Kasumi-1 (cell line): ENCODE measurements at places on chromosomes 1 and 21.

DNA sequence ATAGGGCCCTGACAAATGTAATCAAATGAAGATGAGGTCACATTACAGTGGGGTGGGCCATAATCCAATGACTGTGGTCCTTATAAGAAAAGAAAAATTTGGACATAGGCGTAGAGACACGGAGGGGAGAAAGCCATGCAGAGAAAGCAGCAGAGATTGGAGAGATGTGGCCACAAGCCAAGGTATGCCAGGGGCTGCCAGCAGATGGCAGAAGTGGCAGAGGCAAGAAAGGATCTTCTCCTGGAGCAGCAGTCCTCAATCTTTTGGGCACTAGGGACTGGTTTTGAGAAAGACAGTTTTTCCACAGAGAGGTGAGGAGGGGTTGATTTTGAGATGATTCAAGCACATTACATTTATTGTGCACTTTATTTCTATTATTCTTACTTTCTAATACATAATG is 355.1 kb downstream of the NPHP4 start:
- no peak for DNase-seq

DNA sequence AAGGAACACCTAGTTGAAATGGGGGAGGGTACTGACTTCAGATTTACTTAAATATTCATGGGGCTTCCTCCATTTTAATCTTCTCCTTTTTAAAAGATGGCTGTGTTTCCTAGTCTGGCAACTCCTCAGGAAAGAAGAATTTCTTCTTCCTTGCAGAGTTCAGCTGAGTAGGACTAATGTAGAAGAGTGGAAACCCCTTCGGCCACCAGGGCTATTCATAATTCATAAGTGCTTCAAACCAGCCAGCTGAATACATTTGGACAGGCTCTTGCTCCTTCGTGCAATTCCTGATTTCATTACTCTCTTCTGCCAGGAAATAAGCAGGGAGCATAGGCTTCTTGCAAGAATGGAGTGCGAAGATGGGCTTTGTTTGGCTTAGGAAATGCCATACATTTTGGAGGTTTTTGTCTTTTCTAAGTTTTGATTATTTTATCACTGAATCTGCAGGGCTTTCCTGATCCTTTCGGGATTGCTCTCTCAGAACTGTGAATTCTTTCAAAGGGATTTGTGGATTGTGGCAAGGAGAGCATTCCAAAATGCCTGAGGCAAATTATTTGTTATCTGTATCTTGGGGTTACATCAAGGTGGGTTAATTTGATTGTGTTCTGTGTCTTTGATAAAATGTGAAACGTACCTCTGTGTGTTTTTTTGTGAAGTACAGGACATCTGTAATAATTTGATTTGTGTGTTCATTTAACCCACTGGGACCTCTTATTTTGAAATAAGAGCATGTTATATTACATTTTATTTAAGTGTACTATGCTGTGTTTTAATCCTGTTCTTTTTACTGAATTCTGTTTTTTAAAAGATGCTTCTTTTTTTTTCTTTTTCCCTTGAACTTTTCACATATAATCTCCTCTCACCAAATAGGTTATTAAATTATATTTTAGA is 179.4 kb upstream of the SGIP1 start:
- DNase-seq = no peak

GRCh38 chr1:10019561-10019960 is 13.2 kb upstream of the UBE4B start:
- DNase-seq = no peak

GRCh38 chr1:157135646-157136045 is 2.5 kb downstream of the ETV3 start:
- DNase-seq = no peak
